ENCODE measurements at places on chromosomes 3 and 15.

DNA sequence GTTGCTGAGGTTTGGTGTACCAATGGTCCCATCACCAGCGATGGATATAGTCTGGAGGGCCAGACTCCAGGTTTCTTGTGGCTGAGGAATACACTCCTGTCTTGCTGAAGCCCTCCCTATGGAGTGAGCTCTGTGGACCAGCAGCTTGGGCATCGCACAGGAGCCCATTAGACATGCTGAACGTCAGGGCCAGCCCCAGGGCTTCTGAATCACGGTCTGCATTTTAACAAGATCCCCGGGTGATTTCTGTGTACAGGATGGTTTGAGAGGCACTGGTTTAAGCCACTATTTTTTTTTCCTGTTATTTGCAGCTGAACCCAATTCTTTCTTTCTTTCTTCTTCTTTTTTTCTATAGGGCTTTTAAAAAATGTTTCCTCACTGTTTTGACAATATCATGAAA lies 69.5 kb upstream of the XCR1 start:
- H3K27ac ChIP-seq, result no peak overlapping the region
- H3K4me3 ChIP-seq, result no peak overlapping the region
- no peaks in the 10 kb centered on the region for H3K27me3 ChIP-seq
- no peak for DNase-seq
- no peaks in the 10 kb centered on the region for H3K36me3 ChIP-seq

GRCh38 chr3:117836296-117836695 lies 1126.7 kb downstream of the TUSC7 start:
- H3K27ac ChIP-seq, result no peak overlapping the region
- H3K36me3 ChIP-seq, result no peaks in the 10 kb centered on the region
- H3K27me3 ChIP-seq, result no peaks in the 10 kb centered on the region
- no peak overlapping the region for H3K4me3 ChIP-seq

GRCh38 chr3:3149560-3149959 lies 22.8 kb downstream of the TRNT1 start:
- no peak for DNase-seq
- no peak overlapping the region for H3K4me3 ChIP-seq
- H3K4me1 ChIP-seq, result no peaks in the 10 kb centered on the region
- peaks cover 59% of the 10 kb centered on the region for H3K36me3 ChIP-seq
- H3K27me3 ChIP-seq, result no peaks in the 10 kb centered on the region
- H3K27ac ChIP-seq, result no peak overlapping the region

DNA sequence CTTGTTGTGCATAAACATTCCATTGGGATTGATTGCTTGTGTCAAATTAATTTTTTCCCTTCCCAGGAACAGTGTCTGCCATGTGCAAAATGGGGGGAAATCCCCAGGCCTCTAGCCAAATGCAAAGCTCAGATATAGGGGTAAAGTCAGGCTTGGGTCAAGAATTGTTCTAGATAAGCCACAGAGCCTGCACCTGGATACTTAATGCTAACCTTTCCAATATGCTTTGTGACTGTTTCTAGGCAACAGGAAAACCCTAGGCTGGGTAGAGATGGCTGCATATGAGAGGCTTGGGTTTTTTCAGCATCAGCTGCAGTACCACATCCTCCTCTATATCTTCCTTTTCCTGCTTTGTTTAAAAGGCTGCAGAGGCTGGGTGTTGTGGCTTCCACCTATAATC lies 61.9 kb upstream of the ROPN1 start:
- H3K4me1 ChIP-seq, result peaks cover 13% of the 10 kb centered on the region
- no peaks in the 10 kb centered on the region for H3K36me3 ChIP-seq
- DNase-seq, result no peak
- H3K27ac ChIP-seq, result no peak overlapping the region

GRCh38 chr15:52154896-52155865 lies 36.0 kb downstream of the GNB5 start:
- H3K4me3 ChIP-seq, result no peak overlapping the region
- no peak for DNase-seq
- no peaks in the 10 kb centered on the region for H3K27me3 ChIP-seq

GRCh38 chr15:59924096-59924495 lies 80.0 kb upstream of the FOXB1 start:
- H3K4me3 ChIP-seq, result no peak overlapping the region
- no peaks in the 10 kb centered on the region for H3K27me3 ChIP-seq
- H3K36me3 ChIP-seq, result no peaks in the 10 kb centered on the region
- H3K27ac ChIP-seq, result no peak overlapping the region

GRCh38 chr3:42635111-42635510 lies 18.4 kb upstream of the ZBTB47 start:
- H3K27me3 ChIP-seq, result no peaks in the 10 kb centered on the region
- no peak for DNase-seq
- no peak overlapping the region for H3K27ac ChIP-seq
- H3K36me3 ChIP-seq, result peaks cover 95% of the 10 kb centered on the region

DNA sequence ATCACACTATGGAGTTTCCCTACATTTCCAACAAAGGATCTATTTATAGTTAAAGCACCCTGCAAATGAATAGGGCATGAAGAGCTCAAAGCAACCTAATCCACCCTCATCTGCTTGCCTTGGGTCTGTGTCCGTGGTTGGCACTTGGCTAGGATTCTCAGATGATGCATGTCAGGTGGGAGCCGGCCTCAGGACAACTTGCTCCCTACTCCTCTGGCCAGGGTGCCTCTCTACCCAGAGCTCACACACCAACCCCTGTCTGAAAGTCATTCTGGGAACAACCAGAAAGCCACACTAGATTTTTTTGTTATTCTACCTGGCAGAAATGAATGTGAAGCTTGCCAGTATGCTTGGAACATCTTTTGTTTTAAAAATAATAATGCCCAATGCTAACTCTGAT lies 13.2 kb downstream of the ARHGEF3 start:
- peaks cover 5% of the 10 kb centered on the region for H3K4me1 ChIP-seq
- H3K4me3 ChIP-seq, result no peak overlapping the region
- no peak for DNase-seq
- H3K36me3 ChIP-seq, result no peaks in the 10 kb centered on the region

- H3K27me3 ChIP-seq, result no peaks in the 10 kb centered on the region
- peaks cover 7% of the 10 kb centered on the region for H3K4me1 ChIP-seq
- peaks cover 34% of the 10 kb centered on the region for H3K36me3 ChIP-seq
- DNase-seq, result no peak
These were observed 2.9 kb downstream of the NR2F2 start for GRCh38 chr15:96333131-96334016.

DNA sequence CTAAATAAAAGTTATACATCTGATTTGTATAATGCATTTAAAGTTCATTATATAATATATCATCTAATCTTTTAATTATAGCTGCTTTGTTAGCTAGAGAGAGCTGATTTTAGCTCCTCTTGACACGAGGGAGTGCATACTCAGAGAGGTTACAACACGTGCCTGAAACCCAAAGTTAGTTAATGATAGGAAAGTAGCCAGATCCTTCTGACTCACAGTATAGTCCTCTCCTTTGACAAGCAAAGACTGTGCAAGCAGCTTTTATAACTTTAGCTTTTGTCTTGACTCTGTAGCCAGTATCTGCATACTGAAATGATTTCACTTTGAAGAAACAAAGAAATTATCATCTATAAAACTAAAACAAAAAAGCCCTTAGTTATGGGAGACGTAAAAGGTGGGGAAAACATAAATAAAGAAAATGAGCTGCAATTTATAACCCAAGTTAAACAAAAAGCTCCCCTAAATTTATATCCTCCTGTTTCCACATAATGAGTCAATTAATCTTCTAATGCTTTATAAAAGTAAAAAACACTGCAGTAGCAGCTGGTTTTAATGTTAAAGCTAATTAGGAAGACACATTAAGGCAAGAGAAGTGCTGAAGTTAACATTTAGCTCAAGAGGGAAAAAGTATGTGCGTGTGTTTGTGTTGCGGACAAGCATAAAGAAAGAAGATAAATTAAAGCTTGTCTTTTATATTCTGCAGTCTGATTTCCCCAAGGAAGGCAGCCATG lies 13.1 kb downstream of the GABRR3 start:
- no peaks in the 10 kb centered on the region for H3K4me1 ChIP-seq
- no peaks in the 10 kb centered on the region for H3K36me3 ChIP-seq

DNA sequence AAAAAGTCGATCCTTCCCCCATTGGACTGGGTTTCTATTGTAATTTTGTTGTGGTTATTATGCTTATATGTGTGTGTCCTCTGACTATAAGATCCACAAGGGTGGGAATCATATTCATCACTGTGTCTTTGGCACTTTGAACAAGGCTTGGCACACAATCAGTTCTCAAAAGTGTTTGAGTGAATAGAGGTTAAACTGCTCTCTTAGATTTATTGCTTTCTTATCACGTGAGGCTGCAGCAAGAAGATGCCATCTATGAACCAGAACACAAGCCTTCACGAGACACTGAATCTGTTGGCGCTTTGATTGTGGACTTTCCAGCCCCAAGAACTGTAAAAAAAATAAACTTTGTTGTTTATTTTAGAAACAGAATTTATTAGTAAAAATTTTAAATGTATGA lies 295.0 kb upstream of the MDFIC2 start:
- H3K4me3 ChIP-seq, result no peak overlapping the region
- no peak overlapping the region for H3K27ac ChIP-seq
- H3K4me1 ChIP-seq, result no peaks in the 10 kb centered on the region
- H3K36me3 ChIP-seq, result no peaks in the 10 kb centered on the region
- no peaks in the 10 kb centered on the region for H3K27me3 ChIP-seq

DNA sequence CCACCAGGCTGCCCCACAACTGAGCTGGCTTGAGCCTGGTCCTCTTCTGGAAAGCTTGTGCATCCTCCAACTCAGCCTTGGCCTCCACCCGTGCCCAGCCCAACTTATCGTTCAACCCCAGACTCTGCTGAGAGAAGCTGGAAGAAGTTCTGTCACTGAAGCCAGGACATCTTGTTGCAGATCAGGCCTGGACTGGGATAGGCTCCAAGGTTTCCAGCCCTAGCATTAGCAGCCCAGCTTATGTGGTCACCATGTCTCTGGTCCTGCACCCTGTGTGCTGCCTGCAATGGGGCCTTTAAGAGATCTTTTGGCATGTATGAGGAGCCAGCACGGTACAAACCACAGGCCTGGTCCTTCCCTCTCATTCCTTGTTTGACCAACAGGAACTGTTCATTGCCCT lies 15.2 kb upstream of the CAMP start:
- no peak for DNase-seq
- no peak overlapping the region for H3K27ac ChIP-seq
- H3K36me3 ChIP-seq, result no peaks in the 10 kb centered on the region
- no peaks in the 10 kb centered on the region for H3K4me1 ChIP-seq

DNA sequence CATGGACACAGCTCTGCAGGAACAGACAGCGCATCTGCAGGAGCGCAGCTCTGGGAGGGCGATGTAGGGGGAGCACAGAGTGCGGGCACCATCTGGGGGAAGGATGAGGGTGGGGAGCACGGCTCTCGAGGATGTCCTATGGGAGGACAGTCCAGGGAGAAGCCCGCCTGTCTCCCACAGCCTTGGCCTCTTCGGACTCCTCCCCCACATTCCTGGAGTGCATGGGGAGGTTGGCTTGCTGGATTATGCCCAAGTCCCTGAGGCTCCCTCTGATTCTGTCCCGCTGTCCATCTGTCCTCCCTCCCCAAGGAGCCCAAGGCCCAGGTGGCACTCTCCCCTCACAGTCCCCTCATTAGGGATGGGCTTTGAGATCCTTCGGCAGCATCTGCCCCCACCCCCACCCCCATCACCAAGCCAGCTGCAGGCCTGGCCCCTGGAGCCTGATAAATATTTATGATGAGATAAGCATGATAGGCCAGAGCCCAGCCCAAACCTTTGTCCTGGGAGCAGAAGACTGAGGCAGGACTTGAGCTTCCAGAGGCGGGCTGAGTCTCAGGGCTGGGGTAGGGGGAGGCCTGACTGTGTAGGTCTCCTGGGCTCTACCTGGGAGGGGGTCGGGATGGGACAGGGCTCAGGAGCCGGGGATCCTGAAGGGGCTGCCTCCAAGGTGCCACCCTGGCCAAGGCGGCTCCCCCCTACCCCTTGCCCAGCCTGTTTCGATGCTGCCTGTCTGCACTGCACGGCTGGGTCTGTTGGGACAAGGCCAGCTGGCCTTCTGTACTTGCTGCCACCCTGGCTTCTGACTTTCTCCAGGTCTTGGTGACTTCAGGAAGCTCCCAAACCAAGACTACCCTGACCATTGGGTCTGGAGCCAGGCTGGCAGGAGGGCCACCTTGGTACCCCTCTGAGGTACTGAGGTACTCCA lies 28.6 kb upstream of the SEMA3F start:
- no peak for DNase-seq
- H3K27ac ChIP-seq, result no peak overlapping the region
- peaks cover 42% of the 10 kb centered on the region for H3K4me1 ChIP-seq
- H3K36me3 ChIP-seq, result no peaks in the 10 kb centered on the region

GRCh38 chr15:32936976-32937375 lies 219.2 kb downstream of the GREM1 start:
- H3K4me1 ChIP-seq, result no peaks in the 10 kb centered on the region
- H3K27me3 ChIP-seq, result no peaks in the 10 kb centered on the region
- no peak overlapping the region for H3K27ac ChIP-seq
- H3K36me3 ChIP-seq, result no peaks in the 10 kb centered on the region
- no peak overlapping the region for H3K4me3 ChIP-seq
- no peak for DNase-seq

DNA sequence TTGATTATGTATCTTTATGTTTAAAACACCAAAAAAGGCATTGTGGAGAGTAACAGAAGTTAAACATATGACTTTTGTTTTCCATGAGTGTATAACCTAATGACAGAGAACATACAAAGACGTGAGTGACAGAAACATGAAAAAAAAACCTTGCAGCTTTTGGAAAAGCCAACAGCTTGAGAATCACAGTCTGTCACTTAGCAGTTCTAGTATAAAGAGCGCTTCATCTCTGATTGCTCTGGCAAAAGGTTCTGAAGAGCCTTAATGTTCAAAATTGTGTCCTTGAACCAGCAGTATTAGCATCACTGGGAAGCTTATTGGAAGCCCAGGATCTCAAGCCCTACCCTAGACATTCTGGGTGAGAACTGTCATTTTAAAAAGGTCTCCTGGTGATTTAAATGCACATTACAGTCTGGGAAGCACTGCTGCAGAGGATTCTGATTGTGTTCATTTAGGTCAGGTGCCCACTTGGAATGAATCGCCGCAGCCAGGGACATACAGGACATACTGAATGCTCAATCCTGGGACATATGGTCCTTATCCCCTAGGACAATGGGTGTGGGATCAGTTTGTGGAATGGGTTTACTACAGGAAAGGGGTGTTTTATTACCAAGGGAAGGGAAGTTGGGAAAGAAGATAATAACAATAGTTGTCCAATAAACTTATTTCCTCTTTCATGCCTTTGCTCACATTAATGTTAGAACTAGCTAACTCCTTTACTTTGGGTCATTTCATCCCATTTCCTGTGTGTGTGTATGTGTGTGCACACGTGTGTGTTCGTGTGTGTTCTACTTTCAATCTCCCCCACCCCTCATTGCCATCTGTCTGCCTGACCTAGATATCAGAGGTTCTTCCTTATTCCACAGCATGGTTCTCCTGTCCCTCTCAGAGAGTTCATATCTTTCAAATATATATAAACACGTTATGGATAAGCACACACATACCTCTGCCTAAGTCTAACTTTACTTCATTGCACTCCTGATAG lies 55.0 kb downstream of the LRRC49 start:
- DNase-seq, result no peak
- no peaks in the 10 kb centered on the region for H3K4me1 ChIP-seq
- H3K36me3 ChIP-seq, result no peaks in the 10 kb centered on the region
- no peaks in the 10 kb centered on the region for H3K27me3 ChIP-seq
- H3K27ac ChIP-seq, result no peak overlapping the region

All from ascending aorta (tissue), 2 donors.